ENCODE measurements at places on chromosomes 6 and 20.

- no peak for DNase-seq
These were observed 1.9 kb downstream of the LTV1 start for GRCh38 chr6:143845033-143845432.

- DNase-seq = no peak
These were observed 16.4 kb downstream of the DSTN start for GRCh38 chr20:17586250-17586649.

- DNase-seq = no peak
These were observed 24.0 kb upstream of the ARMH2 start for GRCh38 chr6:24822696-24823095.

DNA sequence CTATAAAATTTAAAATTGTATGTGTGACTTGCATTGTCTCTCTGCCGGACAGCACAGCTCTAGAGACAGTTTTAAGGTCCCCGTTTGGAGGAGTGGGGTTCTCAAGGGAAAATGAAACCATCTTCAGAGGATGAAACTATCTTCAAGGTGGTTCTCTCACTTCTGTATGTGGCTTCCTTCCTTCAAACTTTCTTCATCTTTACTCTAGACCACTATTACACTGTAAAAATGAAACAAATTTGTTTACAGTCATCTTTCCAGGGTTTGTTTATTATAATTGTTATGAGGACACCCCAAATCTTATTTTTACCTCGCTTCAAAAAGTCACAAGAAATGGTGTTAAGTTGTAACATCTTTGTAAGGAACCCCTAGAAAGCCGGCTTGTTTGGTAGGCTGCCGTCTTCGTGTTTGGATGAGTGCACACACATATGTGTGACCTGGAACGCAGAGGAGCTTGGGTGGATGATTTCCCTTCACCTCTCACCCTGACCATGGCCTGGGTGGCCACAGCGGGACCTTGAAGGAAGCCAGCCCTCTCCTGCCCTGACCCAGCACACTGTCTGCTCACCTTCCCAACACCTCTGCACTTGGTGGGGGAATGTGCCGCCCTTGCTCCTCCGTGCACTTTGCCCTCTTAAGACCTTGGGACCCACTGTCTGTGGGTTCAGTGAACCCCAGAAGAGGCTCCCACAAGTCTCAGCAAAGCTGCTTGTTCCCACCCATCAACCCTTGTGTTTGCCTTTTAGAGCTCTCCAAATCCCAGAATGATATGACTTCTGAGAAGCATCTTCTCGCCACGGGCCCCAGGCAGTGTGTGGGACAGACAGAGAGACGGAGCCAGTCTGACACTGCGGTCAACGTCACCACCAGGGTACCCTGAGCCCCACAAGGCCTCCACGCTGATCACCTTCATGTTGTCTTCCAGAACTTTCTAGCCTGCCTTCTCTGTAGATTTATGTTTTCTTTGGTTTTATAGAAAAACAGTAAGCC, 67.8 kb downstream of the SYTL3 start:
- DNase-seq = peak; percentile 55

DNA sequence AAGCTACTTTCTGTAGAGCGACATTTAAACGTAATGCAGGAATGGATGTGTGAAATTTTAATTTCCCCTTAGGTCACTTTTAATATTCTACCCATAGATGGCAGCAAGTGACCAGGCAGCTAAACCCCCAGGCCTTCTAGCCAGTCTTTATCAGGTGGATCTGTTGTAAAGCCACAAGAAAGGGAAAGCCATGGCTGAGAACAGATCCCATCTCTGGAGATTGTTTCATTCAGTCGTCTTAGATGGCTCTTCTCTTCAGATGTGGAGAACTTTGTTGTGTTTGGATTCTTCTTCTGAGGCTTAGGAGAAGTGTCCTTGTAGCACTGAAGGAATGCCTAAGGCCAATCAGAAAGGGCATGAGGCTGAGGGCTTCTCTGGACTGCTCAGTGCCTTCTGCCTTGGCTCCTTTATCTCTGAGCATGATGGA, 15.8 kb upstream of the RNF182 start:
- peak; percentile 56 for DNase-seq

DNA sequence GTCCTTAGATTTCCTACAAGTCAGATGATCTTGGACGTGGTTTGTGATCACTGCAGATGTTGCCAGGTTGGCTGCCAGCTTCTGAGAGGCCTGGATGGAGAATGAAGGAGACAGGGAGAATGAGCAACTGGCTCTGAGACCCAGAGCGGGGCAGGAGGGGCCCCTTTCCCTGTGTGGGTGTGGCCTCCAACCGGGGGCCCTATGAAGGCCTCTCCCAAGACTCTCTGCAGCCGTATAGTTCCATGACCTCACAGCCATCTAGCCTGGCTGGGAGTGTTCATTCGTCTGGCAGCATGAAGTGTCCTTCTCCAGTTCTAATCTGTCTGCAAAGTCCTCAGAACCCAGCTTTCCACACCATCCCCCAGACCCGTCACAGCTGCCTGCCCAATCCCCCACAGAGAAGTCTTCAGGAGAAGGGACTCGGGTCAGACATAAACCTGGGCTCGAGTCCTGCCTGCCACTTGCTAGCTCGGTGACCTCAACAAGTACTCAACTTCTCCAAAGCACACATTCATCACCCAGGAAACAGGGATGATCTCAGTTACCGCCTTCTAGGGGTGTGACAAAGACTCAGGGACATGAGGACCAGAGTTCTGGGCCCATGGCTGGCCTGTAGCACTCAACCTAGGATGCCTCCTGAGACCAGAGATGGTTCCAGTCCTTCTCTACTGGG, 122.6 kb downstream of the EDN3 start:
- no peak for DNase-seq

DNA sequence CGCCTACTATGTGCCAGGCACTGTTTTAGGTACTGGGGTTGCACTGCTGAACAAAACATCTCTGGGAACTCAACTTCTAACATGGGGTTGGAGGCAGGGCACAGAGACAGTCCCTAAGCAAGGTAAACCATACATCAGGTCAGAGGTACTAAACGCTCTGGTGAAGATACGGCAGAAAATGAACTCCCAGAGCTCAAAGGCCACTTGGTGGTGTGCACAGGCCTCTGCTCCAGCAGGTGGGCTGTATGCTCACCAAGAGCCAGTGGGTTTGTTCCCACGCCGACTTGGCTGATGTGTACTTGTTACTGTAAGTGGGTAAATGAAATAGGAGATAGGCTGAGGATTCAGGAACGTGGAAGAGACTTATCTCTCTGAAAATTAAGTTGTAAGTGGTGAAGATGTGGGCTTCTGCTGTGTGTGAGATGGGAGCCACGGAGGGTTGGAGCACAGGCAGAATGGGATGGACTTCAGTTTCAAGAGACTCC, 133.4 kb downstream of the PREX1 start:
- no peak for DNase-seq
